ENCODE measurements at places on chromosomes 1 and 21.

- DNase-seq = no peak
These were observed 166.6 kb downstream of the GREM2 start for GRCh38 chr1:240445369-240445768.

- peak; percentile 2 for DNase-seq
These were observed 41.2 kb upstream of the CFAP298 start for GRCh38 chr21:32653326-32653901.

GRCh38 chr1:226414098-226414698, 6.3 kb upstream of the PARP1 start:
- DNase-seq = no peak

- no peak for DNase-seq
These were observed 601.0 kb downstream of the NUF2 start for GRCh38 chr1:163922743-163923201.

DNA sequence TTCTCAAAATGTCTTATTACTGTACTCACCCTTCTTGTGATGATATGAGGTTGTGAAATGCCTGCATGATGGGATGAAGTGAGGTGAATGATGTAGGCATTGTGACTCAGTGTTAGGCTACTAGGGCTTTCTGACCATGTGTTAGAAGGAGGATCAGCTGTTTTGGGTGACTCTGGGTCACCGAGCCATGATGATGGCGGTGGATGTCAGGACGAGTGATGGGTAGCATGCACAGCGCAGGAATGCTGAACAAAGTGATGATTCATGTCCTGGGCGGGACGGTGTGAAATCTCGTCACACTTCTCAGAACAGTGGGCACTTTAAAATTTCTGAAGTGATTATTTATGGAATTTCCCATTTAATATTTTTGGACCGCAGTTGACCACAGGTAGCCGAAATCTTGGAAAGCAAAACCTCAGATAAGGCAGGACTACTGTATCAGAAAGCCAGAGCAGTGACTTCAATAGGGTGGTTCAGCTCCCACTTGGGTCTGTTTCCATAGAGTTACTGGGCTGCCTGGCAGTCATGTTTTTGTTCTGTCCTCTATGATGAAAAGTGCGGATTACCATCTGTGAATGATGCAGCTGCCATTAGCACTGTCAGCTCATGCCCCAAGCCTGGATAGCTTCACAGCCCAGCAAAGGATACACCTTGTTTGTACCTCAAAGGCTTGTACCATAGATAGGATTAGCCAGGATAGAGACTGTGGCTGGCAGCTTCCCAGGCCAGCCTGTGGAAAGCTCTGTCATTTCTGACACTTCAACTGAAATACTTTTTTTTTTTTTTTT, 26.6 kb downstream of the IL6R start:
- DNase-seq = no peak

DNA sequence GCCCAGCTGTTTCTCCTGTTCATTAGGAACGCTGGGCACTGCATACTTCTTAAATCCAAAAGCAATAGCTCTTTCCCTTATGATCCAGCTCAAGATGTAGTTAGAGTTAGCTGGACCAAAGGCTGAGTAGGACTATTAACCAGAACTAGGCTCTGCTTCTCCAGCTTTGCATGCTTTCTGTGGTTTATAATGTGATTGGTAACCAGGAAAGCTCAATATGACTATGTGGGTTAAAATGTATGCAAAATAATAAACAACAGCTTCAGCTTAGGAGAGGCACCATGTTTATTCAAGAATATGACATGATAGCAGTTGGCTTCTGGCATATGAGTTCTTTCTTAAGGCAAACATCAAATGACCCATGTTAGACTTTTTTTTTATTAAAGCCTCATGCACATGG, 73.8 kb downstream of the LYPLAL1 start:
- DNase-seq = no peak

DNA sequence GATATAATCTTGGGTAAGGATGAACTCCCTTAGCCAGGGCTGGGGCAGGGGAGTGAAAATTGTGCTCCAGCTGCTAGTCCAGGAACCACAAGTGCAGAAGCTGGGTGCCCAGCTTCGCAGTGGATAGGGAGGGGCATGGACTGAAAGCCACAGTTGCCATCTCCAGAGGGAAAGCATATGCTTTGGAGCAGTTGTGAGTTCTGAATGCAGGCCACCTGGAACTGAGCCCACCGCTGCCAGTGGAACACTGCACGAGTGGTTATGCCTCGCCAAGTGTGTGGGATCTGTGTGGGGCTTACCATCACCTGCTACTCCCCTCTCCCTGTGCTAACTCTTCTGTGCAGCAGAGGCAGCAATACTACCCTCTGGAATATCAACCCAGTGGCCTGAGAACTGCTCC, 158.4 kb upstream of the DPT start:
- no peak for DNase-seq

- no peak for DNase-seq
These were observed 500 bp upstream of the DOCK7 start for GRCh38 chr1:62688687-62689085.
